ENCODE measurements at places on chromosomes 16 and 17.
A peak's percentile ranks its signal among the peaks of the same experiment; 100 is the strongest.

DNA sequence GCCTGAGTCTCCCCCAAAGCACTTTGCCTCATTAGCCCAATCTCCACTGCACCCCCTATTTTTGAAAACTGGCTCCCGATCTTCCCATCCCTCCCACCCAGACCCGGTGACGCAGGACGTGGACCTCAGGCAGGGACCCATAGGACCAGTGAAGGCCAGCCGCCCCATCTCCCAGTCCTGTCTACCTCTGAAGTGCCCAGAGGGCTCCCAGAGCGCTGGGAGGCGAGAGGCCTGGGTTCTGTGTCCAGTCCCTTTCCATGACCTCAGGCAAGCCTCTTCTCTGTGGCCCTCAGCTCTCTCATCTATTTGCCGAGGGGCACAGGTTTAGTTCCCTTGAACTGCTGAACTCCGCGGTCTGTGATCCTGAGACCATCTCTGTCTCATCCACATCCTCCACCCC lies 714 bp downstream of the TNS4 start:
- no peak for DNase-seq

- no peak for DNase-seq
Observed at GRCh38 chr17:50349243-50349600, 3.3 kb downstream of the XYLT2 start.

- no peak for DNase-seq
Observed at GRCh38 chr16:14345512-14346115, 274.5 kb downstream of the MRTFB start.

DNA sequence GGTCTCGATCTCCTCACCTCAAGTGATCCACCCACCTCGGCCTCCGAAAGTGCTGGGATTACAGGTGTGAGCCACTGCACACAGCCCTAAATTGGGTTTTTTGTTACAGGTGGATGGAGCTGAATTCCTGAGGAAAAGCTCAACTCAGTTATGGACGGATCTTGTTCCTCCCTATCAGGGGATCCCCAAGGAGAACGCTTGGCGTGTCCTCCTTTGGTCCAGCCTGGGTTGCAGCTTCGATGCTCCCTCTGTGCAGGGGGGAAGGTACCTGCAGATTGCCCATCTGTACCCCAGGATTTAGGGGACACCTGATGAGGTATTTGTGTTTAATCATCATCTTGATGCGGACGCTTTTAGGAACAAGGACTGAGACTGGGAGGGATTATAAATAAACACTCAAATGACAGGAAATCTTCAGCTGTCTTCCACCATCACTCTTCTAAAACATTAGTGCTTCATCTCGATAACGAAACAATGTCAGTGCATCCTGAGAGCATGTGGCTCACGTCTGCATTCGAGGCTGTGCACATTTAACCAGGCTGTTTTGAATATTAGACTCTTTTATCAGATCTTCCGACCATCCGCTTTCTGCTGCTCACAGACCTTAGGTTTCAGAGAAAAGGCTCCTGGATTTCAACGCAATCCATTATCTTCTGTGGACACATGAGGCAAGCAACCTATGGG lies 18.2 kb upstream of the MEIOB start:
- DNase-seq = no peak

DNA sequence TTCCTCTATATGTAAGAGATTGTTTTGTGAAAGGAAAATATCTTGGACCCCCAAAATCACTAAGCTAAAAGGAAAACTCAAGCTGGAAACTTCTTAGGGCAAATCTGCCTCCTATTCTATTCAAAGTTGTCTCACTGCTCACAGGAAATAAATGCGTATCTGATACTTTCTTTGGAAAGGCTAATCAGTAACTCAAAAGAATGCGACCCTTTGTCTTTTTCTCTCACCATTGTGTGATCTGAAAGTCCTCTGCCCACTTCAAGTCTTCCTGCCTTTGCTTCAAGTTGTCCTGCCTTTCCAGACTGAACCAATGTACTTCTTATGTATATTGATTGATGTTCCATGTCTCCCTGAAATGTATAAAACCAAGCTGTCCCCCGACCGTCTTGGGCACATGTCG lies 157.3 kb downstream of the KIF2B start:
- DNase-seq = no peak

DNA sequence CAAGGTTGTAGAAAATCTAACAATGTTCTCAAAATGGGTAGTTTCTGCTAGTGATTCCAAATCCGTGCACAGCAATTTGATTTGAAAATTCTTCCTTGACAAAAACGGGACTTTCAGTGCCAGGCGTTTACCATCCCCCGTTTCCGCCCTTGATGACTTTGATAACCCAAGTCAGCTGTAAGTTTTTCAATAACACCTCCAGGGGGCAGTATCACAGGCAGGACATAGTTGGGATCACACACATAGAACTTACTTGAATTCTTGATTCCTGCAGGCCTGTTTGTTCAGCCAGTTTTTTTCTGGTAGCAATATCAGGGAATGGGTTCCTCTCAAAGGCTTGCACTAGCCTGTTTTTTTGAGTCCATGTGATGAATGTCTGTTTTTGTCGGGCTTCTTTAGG lies 5.6 kb downstream of the DUXB start:
- peak; percentile 8 for DNase-seq

GRCh38 chr17:3712811-3713463 lies 10.8 kb upstream of the HASPIN start:
- DNase-seq = no peak

DNA sequence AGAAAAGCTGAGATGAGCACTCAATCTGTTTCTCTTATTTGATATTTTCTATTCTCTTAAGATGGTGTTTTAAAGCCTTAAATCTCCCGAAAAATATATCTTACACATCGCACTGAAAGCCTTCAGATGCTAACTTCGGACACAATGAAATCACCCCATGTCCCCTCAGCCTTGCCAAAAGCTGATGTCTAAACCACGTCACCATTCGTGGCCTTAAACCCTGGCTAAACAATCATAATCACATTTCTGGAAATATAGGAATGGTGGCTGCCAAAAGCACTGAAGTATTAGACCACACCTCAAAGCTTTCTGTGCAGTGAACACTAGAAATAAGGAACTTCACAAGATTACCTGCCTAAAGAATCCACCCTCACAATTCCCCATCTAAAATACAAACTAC lies 402.7 kb downstream of the SOX9 start:
- no peak for DNase-seq

DNA sequence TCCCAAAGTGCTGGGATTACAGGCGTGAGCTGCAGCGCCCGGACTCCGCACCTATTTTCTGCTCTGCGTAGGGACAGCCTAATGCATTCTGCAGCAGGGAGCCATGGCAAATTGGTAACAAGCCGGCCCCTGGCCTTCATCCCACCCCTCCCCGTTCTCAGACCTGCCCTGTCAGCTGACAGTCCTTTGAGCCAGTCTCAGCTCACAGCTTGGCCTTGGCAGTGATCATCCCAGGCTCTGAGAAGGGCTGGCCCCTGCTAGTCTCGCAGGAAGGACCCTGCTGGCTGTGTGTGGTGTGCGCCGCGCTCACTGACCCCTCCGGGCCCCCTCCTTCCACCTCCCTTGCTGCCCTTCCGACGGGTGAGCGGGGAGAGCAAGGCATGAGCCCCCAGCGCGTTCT lies 10.3 kb upstream of the NPTX1 start:
- no peak for DNase-seq

DNA sequence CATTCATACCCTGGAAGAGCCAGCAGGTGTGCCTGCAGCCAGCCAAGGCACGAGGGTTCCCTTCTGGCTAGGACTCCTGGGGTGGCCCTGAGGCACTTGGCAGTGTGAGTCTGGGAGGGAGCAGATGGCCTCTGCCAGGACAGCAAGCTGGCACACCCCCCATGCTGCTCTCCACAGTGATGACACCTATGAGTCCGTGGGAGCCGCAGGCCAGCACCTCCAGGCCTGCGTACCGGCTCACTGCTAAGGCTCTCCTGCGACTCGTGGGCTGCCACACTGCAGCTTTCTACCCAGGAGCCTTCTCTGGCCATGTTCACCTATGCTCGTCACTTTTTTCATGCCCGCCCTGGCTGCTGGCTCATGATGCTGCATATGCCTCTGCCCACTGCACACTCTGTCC lies 68.1 kb downstream of the NDEL1 start:
- DNase-seq = no peak

- DNase-seq = no peak
Observed at GRCh38 chr16:56911771-56912571, 20.0 kb upstream of the HERPUD1 start.

DNA sequence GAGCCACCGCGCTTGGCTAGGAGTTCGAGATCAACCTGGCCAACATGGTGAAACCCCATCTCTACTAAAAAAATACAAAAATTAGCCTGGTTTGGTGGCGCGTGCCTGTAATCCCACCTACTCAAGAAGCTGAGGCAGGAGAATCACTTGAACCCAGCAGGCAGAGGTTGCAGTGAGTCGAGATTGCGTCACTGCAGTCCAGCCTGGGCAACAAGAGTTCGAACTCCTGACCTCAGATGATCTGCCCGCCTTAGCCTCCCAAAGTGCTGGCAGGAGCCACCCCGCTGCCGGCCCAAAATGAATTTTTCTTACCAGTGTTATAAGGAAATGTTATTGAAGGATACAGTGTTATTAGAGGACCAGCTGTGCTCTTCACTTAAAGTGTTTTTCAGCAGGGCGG lies 2.3 kb downstream of the NUP85 start:
- DNase-seq = no peak

GRCh38 chr16:12901597-12902461 lies at the start of gene SHISA9:
Gene SHISA9 (plus strand): TSS chr16:12901598.
- peak; percentile 64 for DNase-seq

DNA sequence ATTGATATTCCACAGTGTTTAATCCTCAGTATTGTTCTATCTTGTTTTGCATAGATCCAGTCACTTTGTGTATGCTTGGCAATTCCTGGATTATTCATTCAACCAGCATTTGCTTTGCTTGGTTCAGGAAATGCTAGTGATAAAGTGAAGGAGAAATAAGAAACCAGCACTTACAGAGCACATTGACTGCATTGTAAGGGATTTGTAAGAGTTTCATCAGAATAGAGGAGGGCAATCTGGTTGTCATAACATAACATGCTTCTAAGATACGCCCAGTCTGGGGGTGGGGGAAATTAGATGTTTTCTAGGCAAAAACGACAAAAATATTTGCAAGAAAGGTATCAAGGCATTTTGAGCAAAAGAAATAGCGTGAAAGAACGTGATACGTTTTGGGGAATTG lies 40.4 kb downstream of the TNRC6A start:
- no peak for DNase-seq

DNA sequence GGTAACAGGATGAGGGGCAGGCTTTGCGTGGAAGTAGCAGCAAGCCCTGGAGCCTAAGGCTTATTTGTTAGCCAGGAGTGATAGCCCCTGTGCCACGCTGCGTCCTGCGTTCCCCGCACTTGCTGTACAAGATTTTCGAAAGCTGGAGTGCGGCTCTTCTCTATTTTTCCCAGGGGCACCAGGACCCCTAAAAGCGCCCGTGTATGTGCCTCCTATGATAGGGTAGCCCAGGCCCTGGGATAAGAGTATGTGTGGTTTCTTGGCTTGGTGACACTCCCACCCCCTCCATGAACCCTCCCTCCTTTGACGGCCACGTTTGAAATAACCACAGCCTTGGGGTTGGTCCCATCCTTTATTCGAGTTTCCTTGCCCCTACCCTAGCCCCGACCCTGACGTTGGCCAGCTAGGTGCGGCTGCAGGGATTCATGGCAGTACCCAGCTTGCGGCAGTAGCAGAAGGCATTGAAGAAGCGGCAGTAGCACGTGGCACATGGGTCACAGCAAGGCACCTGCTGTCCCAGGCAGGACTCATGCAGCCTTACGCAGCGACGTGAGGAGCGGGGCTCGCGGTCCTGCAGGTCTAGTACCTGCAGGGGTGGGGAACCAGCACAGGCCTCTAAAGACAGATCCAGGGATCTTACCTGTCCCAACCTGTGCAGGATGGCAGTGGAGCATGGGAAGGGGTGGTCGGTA lies 968 bp downstream of the AGRP start:
- DNase-seq = no peak

- DNase-seq = no peak
Observed at GRCh38 chr16:57623251-57624043, 5.0 kb upstream of the ADGRG1 start.

GRCh38 chr16:89147085-89147817 lies 24.3 kb upstream of the CDH15 start:
- no peak for DNase-seq

- no peak for DNase-seq
Observed at GRCh38 chr17:67239597-67239996, 5.4 kb downstream of the HELZ start.

DNA sequence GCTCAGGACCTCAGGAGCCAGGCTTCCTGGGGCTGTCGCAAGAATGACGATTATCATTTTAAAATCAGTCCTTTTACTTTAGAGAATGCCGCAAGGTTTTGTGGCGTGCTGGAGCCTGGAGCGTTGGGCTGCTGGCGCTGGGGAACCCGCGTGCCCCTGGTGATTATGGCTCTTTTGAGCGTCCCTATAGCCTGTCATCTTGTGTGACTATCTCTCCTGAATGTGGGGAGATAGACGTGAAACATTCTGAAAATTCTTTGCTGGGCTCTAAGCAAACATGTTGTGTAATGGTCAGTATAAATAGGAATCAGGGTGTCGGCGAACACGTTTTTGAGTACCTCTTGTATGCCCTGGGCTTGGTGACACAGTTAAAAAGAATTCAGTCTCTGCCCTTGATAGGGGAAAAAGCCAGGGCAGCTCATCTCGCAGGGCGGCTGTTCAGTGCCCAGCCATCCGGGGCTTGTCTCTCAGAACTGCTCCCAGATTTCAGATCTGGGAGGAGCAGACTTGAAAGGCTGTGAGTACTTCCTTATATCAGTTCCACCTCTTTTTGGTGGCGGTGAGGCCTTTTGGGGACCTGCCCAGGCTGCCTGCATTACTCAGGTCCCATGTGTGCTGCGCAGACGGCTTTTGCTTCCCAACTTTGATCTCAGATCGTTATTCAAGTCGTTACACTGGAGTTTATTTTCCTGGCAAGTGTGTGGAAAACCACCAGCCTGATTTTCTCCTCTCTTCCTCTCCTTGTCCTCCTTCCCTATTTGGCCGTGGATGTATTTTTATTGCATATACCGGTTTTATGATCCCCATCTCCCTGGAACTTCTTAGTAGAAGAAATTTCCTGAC lies 973 bp downstream of the SLC7A6 start:
- DNase-seq = no peak

DNA sequence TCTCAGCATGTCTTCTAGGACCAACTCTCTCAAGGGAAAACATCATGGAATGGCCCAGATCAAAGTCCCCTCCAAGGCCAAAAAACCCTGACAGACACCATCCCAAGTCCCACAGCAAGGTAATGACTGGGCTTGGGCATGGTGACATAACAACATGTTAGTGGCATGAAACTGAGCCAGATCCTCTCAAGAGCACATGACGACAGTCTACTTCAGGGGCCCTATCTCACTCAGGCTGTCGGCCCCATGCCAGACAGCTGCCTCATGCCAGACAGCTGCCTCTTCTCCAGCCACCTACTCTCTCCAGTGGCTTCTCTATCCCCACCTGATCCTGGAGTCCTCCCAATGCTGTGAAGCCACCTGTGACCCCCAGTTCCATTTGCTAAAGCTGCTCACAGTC lies 18.4 kb downstream of the HSD11B2 start:
- no peak for DNase-seq

Data from ecto neural progenitor cell (in vitro differentiated cells).